Effector memory CD4-positive, alpha-beta T cell (primary cell): ENCODE measurements at places on chromosomes 2 and 18.
A peak's percentile ranks its signal among the peaks of the same experiment; 100 is the strongest.

GRCh38 chr18:944440-944839 lies 39.8 kb downstream of the ADCYAP1 start:
- DNase-seq = no peak
- no peaks in the 10 kb centered on the region for H3K36me3 ChIP-seq
- H3K27me3 ChIP-seq = no peaks in the 10 kb centered on the region
- no peaks in the 10 kb centered on the region for H3K4me1 ChIP-seq
- H3K27ac ChIP-seq = no peak overlapping the region

- no peak overlapping the region for H3K27ac ChIP-seq
- no peaks in the 10 kb centered on the region for H3K27me3 ChIP-seq
- H3K4me3 ChIP-seq = no peak overlapping the region
- no peaks in the 10 kb centered on the region for H3K4me1 ChIP-seq
Observed at GRCh38 chr18:62999921-63000320, 284.6 kb downstream of the PHLPP1 start.

- H3K4me1 ChIP-seq = peaks cover 8% of the 10 kb centered on the region
- no peak overlapping the region for H3K27ac ChIP-seq
- H3K27me3 ChIP-seq = no peaks in the 10 kb centered on the region
- no peak overlapping the region for H3K4me3 ChIP-seq
- H3K36me3 ChIP-seq = no peaks in the 10 kb centered on the region
- no peak for DNase-seq
Observed at GRCh38 chr18:13500869-13501542, 225.4 kb downstream of the FAM210A start.

DNA sequence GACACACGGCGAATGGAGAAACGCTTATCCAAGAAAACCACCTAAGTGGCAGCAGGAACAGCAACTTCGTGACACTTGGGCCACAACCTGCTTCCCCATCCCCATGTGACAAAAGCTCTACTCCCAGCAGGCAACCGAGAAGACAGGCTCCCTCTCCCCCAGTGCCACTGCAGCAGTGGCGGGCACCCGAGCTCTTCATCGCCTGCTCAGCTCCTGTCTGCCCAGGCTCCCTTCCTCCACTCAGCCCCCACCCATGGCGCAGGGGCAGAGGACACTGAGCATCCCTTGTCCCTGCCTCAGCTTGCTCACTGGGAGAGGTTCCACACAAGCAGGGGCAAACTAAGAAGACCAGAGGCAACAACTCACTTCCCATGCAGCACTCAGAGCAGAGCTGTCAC lies 22.9 kb downstream of the SLC66A2 start:
- no peak overlapping the region for H3K27ac ChIP-seq
- no peaks in the 10 kb centered on the region for H3K27me3 ChIP-seq
- no peaks in the 10 kb centered on the region for H3K4me1 ChIP-seq
- no peak overlapping the region for H3K4me3 ChIP-seq

DNA sequence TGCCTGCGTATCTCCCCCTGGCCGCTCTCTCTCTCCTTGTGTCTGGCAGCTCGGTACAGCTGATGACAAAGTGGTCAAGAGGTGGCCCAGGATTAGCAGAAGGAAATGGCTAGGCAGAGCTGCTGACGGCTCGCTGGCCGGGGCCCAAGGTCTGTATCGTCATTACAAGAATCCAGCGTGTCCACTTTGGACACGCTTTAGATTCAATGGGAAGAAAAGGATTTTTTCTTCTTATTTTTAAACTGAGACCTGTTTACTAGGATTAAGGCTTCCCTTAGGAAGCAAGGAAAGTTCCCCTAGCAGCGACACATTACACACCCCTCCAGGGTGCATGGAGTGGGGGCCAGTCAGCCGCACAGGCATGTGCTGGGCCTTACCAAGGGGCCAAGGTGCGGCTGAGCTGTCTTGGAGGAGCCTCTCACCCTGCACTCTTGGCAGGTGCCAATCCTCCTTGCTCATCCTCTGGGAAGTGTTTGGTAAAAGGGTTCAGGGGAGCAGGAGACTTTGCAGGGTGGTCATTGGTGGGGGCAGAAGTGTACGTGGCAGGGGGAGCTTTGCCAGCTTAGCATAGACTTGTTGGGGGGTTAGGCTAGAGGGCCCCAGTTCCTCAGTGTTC lies 76.8 kb downstream of the POLR1A start:
- DNase-seq = no peak
- H3K4me1 ChIP-seq = peaks cover under 1% of the 10 kb centered on the region
- H3K36me3 ChIP-seq = peaks cover 76% of the 10 kb centered on the region
- no peak overlapping the region for H3K4me3 ChIP-seq

- H3K4me1 ChIP-seq = no peaks in the 10 kb centered on the region
- peaks cover 8% of the 10 kb centered on the region for H3K27me3 ChIP-seq
- no peak for DNase-seq
- H3K36me3 ChIP-seq = no peaks in the 10 kb centered on the region
- H3K4me3 ChIP-seq = no peak overlapping the region
- no peak overlapping the region for H3K27ac ChIP-seq
Observed at GRCh38 chr2:232891621-232892071, 21.6 kb downstream of the SNORC start.

GRCh38 chr2:108825736-108826135 lies 39.2 kb downstream of the CCDC138 start:
- H3K4me3 ChIP-seq = no peak overlapping the region
- H3K4me1 ChIP-seq = no peaks in the 10 kb centered on the region
- no peak overlapping the region for H3K27ac ChIP-seq
- no peaks in the 10 kb centered on the region for H3K27me3 ChIP-seq

DNA sequence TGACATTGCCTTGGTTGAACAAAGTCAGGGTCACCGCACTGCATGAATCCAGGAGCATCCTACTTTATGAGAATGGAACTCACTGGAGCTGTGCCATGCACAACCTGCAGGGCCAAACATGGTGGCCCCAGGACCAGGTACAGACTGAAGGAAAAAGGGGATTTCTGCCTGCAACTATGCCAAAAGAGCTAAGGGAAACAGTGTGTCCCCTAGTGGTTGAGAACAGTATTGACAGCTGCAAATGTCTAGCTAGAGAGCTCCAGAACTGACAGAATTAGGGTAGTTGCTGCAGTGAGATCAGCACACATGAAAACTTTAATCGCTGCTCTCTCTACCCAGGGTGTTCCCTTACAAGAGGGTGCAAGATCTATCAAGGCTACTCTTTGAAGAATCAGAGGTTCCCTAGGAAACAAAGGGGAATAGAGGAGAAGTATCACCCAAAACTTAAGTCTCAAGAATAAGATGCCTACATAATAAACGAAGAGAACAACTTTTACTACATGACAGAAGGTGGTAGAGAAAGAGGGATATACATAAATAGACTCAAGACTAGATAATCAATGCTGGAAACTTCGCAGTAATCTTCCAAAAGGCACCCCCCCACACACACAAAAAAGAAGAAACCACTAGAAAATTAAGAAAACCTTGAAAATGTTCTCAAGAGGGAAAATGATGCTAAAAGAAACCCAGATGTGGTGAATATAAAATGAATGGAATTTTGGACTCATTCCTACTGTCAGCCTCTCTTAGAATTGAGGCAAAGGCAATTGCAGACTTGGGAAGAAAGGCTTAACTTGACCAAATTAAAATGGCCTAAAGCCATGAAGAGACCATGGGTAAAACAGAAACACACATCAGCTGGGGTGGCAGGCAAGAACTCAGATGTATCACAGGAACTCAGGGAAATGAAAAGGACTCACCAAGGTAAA lies 43.6 kb upstream of the IHH start:
- H3K27ac ChIP-seq = no peak overlapping the region
- DNase-seq = no peak
- no peaks in the 10 kb centered on the region for H3K27me3 ChIP-seq

GRCh38 chr2:59806486-59806885 lies 747.0 kb downstream of the BCL11A start:
- DNase-seq = no peak
- H3K4me1 ChIP-seq = no peaks in the 10 kb centered on the region
- no peaks in the 10 kb centered on the region for H3K27me3 ChIP-seq
- H3K36me3 ChIP-seq = no peaks in the 10 kb centered on the region
- H3K4me3 ChIP-seq = no peak overlapping the region

- H3K4me1 ChIP-seq = peaks cover 40% of the 10 kb centered on the region
- peak within 1 kb of the TSS; percentile 85 for H3K27ac ChIP-seq
- no peaks in the 10 kb centered on the region for H3K36me3 ChIP-seq
- DNase-seq = peak; percentile 68
- H3K27me3 ChIP-seq = no peaks in the 10 kb centered on the region
- peak within 1 kb of the TSS; percentile 63 for H3K4me3 ChIP-seq
Observed at GRCh38 chr2:233059797-233060500, at the start of gene INPP5D. Gene INPP5D, plus strand, starts transcription at chr2:233060342. Its CDS starts 137 bp downstream, at chr2:233060479.

- no peaks in the 10 kb centered on the region for H3K27me3 ChIP-seq
- no peaks in the 10 kb centered on the region for H3K4me1 ChIP-seq
- H3K4me3 ChIP-seq = no peak overlapping the region
- no peak overlapping the region for H3K27ac ChIP-seq
- DNase-seq = no peak
Observed at GRCh38 chr2:32993005-32993539, 46.3 kb downstream of the LTBP1 start.

DNA sequence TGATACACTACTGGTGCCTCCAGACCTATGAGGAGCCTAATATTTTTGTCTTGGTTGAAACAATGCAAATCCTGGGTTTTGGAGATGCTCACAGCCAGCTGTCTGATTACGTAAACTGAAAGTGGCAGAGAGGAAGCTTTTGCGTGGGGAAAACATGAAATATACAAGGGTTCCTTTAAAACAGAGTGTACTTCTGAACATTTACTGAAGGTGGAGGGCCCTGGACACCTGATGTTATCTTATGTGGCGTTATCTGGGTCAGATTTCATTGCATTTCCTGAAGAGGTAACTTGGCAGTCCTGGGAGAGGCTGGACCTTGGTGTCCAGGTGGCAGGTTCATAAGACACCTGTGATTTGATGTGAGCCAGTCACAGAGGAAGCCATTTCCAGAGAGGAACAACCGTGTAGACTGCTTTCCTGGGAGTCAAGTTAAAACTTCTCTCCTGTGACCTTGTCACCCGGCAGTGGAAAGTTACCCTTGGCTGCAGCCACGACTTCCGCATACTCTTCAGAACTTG lies 105.0 kb downstream of the NEDD4L start:
- no peaks in the 10 kb centered on the region for H3K27me3 ChIP-seq
- no peaks in the 10 kb centered on the region for H3K4me1 ChIP-seq
- H3K4me3 ChIP-seq = no peak overlapping the region
- no peaks in the 10 kb centered on the region for H3K36me3 ChIP-seq
- no peak for DNase-seq

- H3K36me3 ChIP-seq = no peaks in the 10 kb centered on the region
- DNase-seq = no peak
- no peaks in the 10 kb centered on the region for H3K27me3 ChIP-seq
- no peak overlapping the region for H3K27ac ChIP-seq
Observed at GRCh38 chr18:3710712-3711301, 260.8 kb downstream of the TGIF1 start.

DNA sequence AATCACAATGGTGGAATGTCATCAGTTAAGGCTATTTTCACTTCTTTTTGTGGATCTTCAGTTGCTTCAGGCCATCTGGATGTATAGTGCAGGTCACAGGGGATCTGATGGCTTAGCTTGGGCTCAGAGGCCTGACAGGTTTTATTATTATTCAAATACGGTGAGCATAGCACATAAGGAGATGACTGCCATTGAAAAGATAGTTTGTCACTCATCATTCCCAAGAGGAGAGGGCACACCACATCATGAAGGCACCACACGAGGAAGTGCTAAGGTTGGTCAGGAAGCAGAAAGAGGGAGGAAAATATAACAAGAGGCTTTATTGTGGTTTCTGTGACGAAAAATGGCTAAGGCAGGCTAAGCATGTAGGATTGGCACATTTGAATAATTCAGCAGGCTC lies 131.4 kb downstream of the CD8B2 start:
- H3K4me3 ChIP-seq = no peak overlapping the region
- H3K27ac ChIP-seq = no peak overlapping the region
- H3K36me3 ChIP-seq = no peaks in the 10 kb centered on the region
- H3K27me3 ChIP-seq = no peaks in the 10 kb centered on the region
- no peak for DNase-seq

- H3K4me3 ChIP-seq = no peak overlapping the region
- no peaks in the 10 kb centered on the region for H3K36me3 ChIP-seq
- no peaks in the 10 kb centered on the region for H3K27me3 ChIP-seq
Observed at GRCh38 chr2:236668531-236668969, 98.9 kb downstream of the ACKR3 start.

DNA sequence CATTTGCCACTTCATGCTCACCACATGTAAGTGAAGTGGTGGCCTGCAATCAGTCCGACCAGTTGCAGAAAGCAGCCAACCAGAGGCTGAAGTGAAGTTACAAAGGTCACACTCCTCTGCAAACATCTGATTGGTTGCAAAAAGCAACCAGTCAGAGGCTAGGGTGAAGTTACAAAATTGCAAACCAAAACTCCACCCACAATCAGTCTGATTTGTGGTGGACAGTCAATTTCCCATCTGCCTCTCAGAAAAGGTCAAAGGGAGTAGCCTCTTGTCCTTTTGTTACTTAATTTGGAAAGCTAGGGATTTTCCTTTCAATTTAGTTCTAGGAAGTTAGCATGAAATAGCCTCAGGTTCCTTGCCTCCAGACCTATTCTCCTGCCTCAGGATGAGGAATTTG lies 185.0 kb downstream of the UXS1 start:
- H3K4me3 ChIP-seq = no peak overlapping the region
- no peaks in the 10 kb centered on the region for H3K4me1 ChIP-seq
- H3K36me3 ChIP-seq = no peaks in the 10 kb centered on the region
- H3K27me3 ChIP-seq = no peaks in the 10 kb centered on the region
- DNase-seq = no peak

DNA sequence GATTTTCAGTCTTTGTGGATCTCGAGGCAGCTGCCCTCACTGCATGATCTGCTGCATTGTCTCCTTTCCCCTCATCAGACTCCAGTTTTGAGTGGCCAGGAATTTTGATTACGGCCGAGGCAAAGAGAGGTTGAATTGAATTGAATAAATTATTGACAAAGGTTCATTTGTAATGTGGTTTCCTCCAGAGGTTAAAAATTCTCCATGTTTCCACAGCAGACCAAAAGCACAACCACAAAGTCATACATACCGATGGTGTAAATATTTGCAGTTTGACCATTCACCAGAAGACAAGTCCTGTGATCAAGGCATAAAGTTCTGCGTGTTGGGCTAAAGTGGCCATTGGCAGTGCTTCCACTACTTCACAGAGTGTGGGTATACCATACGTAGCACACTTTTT lies 343.8 kb upstream of the MYT1L start:
- no peaks in the 10 kb centered on the region for H3K36me3 ChIP-seq
- DNase-seq = no peak
- no peaks in the 10 kb centered on the region for H3K4me1 ChIP-seq
- H3K27me3 ChIP-seq = no peaks in the 10 kb centered on the region
- no peak overlapping the region for H3K4me3 ChIP-seq
- H3K27ac ChIP-seq = no peak overlapping the region

DNA sequence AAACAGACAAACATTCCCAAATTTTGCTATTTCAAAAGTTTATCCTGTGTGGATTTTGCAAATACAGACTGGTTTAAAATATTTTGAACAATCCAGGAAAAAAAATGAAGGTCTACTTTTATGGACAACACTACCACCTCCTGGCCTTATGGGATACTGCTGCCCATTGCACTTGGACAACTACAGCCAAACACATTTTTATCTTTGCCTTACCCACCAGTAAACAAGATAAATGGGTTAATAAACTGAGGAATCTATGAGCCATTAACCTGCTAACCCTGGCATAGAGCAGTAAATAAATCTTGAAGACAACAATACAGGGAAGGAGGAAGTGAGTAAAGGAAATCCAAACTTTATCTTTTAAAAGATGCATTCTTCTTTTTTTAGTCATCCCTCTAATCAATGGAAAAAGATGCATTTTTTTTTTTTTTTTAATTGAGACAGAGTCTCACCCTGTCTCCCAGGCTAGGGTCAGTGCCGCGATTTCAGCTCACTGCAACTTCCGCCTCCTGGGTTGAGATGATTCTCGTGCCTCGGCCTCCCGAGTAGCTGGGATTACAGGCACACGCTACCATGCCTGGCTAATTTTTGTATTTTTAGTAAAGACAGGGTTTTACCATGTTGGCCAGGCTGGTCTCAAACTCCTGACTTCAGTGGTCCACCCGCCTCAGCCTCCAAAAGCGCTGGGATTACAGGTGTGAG lies 2.1 kb upstream of the SPIRE1 start:
- no peak for DNase-seq
- no peaks in the 10 kb centered on the region for H3K27me3 ChIP-seq
